ENCODE measurements at places on chromosomes 3 and 15.

- DNase-seq: no peak
Measured at GRCh38 chr3:107999215-107999775, 91.5 kb downstream of the CD47 start.

DNA sequence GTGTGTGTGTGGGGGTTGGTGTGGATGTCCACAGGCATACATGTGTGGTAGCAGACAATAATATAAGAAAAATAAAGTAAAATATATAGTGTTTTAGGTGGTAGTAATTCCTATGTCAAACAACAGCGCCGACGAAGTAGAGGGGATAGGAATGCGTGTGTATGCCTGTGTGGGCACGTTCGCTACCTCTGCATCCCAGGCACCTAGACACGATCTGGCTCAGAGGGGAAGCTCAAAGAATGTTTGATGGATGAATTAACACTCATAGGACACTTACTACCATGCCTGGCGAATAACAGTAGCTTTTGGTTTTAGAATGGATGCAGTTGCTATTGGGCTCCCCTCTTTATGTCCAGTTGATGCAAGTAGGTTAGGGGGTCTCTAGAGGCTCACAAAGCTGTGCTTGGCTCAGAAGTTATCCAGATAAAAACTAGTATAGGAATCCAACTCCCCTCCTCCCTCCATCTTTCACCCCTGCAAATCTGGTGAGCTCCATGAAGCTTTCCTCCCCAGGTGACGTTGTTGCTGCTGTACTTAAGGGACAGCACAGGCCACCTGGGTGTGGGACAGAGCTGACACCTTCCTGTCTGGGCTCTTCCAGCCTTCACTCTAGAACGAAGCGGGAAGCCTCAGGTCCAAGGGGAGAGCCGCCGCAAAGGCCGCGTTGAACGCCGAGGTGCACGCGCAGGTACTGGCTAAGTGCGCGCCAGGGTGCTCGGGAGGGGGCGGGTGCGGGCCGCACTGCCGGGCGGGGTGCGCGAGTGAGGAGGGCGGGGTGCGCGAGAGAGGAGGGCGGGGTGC, 192.6 kb upstream of the LYSMD4 start:
- DNase-seq: peak; percentile 50

- no peak for DNase-seq
Measured at GRCh38 chr15:44500555-44500954, 36.4 kb upstream of the EIF3J start.

GRCh38 chr3:114674036-114674435, 380.2 kb downstream of the TIGIT start:
- DNase-seq: no peak

DNA sequence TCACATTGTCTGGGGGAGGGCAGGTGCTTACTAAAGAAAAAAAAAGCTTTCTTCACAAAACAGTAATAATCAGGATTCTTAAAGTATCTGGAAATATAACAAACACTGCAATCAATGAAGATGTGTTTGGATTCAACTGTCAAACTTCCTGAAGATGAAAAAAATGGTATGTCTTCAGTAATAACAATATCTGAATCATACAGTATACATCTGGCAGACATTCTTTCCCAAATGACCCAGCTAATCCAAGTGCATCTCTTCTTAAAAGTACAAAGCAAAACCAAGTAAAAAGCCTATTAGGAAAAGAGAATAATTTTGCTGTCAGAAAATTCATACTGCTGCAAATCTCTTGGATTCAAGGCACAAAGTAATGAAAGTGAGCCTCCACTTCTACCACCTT, 145.0 kb upstream of the MCTP2 start:
- DNase-seq: no peak
